ENCODE measurements at places on chromosomes 12 and 14.

DNA sequence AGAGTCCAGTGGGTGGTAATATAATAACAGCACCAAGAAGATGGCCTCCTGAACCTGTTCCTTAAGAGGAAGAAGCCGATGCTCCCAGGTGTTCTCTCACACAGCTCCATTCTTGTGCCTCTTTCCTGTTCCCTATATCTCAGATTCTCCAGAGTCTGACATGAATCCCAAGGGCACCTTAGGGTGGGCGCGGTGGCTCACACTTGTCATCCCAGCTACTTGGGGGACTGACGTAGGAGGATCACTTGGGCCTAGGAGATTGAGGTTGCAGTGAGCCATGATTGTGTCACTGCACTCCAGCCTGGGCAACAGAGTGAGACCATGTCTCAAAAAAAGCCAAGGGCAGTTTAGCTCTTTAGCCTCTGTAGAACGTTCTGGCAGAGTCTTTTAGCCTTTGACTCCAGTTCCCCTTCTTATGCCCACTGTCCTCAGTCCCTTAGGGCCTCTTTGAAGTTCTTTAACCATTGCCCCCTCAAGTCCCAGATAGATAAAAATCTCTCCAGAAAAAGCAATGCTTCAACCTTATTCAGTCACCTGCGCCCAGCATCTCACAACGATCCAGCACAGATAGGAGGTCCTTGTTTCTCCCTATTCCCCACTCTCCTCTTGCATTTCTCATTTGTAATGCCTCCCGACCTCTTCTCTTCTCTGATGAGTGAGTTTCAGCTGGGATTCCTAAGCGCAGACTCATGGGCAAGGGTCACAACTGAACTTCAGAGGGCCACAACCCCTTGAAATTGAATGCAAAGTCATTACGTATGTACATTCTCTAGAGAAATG, 4.7 kb downstream of the CCDC184 start:
- no peak for DNase-seq

DNA sequence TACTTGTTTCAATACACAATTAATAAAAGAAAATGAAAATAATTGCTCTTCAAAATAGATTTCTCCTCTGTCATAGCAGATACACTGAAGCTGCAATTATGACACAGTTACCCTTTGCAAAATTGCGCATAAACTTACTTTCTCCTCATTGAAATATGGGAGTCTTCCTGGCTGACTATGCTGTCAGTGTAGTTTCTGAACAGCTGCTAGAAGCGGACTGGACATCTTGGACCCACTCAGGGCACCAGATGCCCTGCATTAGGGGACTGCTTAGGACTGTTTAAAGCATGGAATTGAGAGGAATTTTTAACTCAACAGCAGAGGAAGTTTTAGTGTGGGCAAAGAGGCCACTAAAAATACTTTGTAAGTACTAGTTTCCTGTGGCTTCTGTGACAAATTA, 454.9 kb downstream of the ATP23 start:
- DNase-seq = no peak

DNA sequence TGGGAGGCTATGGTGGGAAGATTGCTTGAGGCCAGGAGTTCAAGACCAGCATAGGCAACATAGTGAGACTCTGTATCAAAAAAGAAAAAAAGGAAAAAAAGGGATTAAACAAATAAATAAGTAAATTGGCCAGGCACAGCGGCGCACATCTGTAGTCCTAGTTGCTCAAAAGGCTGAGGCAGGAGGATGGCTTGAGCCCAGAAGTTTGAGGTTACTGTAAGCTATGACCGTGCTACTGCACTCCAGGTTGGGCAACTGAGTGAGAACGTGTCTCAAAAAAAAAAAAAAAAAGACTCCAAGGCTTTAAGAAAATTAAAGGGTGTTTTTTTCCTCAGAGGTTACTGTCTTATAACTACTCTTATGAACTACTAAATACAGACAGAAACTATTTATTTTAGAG, 11.7 kb downstream of the BEST3 start:
- DNase-seq = no peak

DNA sequence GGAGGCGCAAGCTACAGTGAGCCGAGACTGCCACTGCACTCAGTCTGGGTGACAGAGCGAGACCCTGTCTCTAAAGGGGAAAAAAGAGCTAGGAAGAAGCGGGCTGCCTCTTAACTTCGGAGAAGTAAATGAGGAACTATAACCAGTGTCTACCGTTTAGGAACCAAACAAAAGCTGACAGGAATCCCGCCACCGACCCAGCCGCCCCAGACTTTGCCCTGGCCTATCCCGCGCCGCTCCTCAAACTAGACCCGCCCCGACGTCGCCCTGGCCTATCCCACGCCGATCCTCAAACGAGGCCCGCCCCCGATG, 568 bp upstream of the SIVA1 start:
- DNase-seq = no peak

DNA sequence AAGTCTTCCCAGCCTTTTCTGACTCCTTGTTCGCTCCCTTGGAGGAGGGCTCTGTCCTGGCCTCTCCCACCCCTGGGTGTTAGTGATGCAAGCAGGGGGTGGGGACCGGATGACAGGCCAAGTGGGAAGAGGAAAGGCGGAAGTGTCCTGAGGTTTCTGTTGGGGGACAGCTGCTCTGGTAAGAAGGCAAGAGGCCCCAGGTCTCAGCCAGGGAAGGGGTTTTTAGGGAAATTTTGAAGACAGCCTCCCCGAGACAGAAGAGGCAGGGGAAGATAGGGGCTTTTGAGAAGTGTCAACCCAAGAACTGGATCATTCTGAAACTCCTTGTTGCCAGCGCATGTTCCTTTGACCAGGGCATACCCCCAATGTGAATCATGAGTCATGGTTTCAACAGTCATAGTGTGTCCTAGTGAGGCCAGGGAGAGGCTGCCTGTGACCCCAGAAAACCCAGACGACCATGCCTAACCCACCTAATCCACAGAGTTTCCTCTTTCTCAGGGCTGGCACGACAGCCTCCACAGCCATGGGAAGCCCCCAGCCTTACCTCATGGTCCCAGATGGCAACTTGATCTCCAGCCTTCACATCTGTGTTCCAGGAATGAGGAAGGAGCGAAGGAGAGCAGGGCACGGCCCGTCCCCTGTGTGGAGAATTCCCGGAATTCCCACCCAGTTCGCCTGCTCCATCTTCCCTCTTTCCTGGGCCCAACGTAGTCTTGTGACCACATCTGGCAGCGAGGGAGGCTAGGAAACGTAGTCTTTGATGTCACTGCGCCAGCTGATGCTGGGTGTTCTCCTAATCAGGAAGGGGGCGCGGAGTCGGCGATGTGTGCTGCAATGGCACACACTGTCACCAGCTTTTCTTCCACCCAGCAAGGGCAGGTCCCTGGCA, 4.9 kb upstream of the GPR132 start:
- no peak for DNase-seq
